ENCODE measurements at places on chromosomes 1 and 21.

DNA sequence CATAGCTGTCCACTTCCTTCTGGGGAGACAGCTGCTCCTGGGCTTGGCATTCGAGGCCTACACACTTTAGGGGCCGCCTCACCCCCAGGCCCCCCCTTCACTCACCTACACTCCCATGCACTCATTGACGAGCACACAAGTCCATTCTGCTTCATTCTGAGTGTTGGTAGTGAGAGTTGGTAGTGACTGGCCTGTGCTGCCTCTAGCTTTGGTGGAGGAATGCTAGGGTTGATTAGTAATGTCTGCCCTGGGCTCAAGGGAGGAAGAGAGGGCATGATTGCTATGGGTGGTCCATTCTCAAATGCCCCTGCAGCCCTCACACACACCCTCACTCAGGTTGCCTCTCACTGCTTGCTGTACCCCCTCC is 30.4 kb downstream of the TRIM11 start:
- DNase-seq: no peak

- DNase-seq: no peak
These were observed at the start of gene DDAH1 for GRCh38 chr1:85465099-85465785. Gene DDAH1 (minus strand): TSS chr1:85465159. CDS start chr1:85465045, 114 bp downstream.

- DNase-seq: no peak
These were observed 184.2 kb downstream of the SLC44A5 start for GRCh38 chr1:75426688-75427087.

DNA sequence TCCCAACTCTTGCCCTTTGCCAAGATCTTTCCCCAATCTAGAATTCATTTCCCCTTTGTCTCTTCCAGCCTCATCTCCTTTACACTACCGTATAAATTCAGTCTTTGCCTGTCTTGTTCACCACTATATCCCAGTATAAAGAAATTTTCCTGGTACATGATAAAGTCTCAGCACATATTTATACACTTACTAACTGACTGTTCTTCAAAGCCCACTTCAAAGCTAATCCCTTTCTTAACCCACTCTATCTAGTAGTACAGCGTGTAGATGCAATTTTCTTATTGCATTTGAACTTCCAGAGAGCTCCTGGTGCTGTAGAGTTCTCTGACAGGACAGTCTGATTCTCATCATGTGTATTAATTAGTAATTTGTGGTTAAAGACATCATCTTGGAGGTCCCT is 78.1 kb downstream of the LRRC53 start:
- no peak for DNase-seq

GRCh38 chr1:79448426-79448825 is 441.9 kb upstream of the ADGRL4 start:
- DNase-seq: no peak

DNA sequence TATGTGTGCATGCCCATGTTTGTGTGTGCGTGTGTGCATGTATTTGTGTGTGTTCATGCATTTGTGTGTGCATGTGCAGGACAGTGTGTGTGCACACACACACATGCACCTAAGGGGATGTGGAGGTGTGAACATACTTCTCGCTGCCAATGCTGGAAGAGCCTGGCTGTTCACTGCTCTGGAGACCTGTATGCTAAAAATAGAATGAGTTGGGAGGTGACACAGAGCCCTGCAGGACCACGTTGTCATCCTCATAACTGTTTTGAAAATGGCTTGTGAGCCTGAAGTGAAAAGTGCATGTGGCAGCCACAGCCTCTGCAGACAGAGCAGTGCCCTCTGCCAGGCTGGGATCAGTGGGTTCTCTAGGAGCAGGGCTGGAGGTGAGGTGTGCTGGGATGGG is 95.8 kb downstream of the AJAP1 start:
- DNase-seq: no peak

- DNase-seq: no peak
These were observed 61.7 kb downstream of the HMGB4 start for GRCh38 chr1:33925586-33925985.

- no peak for DNase-seq
These were observed 6.1 kb upstream of the RABGAP1L start for GRCh38 chr1:174153085-174153824.

DNA sequence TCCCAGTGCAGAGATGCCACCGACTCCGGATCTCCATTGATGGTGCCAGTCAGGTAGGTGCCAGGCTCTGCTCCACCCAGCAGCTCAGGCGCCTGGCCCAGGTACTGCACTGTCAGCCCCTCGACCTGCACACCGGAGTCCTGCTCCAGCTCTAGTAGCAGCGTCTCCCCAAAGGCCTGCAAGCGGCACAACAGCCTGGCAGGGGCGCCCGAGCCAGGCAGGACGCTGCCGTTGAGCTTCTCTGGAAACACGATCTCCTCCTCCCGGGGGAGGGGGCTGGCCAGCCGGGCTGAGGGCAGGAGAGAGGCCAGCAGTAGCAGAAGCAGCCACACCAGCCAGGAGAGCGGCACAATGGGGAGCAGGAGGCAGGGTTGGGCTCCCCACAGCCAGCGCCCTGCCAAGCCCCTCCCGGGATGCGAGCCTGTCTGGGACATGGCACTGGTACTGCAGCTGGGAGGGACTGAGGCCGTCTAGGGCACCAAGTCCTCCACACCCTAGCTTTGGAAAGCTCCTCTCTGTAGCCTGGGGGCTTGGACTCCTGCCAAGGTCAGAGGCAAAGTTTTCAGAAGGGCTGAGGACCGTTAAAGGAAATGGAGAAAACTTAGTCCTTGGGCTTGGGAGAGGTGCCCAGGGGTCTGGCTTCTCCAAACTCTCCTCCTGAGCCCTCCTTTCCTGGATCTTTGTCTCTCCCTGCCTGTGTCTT is 509 bp downstream of the ADAMTS4 start:
- no peak for DNase-seq

- DNase-seq: no peak
These were observed 56.3 kb upstream of the FAM20B start for GRCh38 chr1:178969226-178969987.

DNA sequence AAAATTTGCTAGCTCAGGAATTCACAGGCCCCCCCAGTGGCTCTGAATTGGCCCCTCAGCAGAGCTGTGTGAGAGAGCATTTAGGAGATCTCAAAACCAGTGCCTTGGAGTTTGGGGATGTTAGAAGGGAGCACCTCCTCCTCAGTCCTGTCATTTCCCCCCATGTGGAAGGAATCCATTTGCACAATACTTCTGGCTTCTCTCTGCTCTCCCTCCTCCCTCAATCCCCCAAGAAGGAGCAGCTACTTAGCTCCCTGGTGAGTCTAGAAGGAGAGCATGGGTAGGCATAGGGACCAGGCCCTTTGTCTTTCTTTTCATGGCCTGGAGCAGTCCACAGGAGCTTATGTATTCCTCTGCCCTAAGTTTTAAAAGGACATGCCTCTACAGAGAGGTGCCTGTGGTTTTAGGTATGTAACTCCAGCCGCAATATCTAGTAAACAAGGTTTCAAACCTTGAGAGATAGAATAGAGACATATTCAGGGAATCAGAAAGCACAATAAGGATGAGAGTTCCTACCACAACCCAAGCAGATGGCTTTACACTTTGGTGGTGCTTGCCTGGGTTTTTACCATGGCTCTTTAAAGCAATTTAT is 199.4 kb downstream of the FCRL5 start:
- no peak for DNase-seq

DNA sequence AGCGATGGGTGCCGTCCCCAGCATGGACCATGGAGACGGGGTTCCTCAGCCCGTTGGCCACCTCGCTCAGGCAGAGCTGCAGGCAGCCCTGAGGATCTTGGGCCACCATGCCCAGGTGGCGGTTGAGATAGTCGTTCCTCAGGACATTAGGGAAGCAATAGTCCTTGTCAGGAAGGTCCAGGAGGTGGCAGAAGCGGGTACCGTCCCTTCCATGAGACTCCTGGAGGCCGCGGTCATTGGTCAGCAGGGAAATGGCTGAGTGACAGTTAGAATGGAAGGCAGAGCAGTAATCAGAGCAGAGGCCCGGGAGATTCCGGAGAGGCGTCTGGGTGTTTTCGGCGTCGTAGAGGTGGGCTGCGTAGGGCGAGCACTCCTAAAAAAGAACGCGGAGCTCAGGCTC is 4.1 kb downstream of the HHIPL2 start:
- no peak for DNase-seq

DNA sequence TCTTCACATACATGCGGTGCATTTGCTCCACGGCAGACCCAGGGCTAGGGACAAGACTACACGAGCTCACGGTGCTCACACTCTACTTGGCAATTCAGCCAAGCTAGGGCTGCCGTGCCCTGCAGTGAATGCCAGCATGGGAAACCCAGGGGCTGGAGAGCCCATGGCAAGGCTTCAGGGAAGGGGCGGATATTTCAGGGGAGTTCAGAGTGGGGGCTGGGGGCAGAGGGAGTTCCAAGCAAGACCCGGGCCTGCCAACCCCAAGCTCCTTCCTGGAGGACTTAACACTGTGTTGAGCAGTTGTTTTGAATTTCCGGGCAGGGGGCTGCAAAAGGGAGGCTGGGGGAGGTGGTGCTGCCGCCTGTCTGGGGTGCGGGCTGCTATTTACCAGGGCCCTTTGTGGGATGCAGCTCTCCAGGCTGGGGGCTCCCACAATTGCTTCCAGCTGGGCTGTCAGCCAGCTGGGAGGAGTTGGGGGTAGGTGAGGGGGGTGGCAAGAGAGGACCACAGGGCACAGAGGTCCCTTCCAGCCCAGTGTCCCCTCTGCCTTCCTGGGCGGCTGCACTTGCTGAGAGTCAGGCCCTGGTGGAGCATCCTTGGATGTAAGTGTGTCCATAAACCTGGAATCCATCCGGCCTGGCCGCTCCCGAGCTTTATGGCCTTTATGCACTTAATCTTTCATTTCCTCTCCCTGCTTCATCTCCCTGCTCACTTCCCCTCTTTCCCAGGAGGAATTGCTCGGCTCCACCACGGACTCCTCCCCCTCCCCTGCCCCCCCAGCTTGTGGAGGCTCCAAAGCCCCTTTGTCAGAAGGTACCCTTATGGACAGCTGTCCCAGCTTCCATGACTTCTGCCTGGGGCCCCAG is 55.8 kb upstream of the SSBP3 start:
- no peak for DNase-seq

DNA sequence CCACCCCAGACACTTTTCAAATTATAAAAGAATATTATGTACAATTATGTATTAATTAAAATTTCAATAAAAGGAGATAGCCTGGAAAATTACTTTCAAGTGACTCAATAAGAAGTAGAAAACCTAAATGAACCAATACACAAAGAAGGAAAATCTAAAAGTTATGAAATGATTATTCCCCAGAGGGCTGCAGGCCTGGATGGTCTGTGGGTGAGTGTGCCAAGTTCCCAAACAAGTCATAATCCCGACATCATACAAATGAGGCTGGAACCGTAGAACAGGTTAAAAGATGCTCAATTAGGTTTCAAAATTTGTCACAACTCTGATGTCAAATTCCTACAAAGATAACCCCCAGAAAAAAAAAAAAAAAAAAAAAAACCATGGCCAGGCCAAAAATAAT is 12.7 kb downstream of the SPATC1L start:
- no peak for DNase-seq

DNA sequence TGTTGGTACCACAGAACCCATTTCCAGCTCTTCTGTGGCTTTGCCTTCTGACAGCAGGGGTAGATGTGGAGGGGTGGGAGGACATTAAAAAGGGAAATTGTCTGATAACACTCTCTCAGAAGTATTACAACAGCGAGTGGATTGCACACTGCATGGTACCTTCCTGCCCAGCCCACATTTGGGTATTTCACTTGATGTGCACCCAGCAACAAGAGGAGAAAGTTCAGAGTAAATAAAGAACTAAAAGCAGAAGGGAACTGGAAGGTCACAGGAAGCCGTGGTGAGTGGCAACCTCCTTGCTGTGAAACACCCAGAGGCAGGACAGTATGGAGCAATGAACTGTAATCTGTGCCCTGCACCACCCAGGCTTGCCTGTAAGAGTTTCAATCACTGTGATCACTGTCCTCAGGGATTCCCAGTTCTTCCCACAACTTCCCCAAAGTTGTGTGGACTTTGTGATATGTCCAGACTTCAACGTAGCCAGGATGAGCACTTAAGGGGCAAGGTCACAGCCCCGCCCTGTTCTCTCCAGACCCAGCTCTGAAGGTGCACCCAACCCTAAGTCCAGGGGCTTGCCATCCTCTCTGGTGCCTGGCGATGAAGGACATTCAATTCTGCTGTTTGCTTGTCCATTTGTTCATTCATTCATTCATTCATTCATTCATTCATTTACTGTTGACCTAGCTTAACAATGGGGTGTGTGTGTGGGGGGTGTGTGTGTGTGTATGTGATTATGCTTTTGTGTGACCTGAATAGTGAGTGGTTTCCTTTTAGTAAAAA is 18.7 kb upstream of the F5 start:
- DNase-seq: no peak
